ENCODE measurements at places on chromosomes 6 and 20.
A peak's percentile ranks its signal among the peaks of the same experiment; 100 is the strongest.

DNA sequence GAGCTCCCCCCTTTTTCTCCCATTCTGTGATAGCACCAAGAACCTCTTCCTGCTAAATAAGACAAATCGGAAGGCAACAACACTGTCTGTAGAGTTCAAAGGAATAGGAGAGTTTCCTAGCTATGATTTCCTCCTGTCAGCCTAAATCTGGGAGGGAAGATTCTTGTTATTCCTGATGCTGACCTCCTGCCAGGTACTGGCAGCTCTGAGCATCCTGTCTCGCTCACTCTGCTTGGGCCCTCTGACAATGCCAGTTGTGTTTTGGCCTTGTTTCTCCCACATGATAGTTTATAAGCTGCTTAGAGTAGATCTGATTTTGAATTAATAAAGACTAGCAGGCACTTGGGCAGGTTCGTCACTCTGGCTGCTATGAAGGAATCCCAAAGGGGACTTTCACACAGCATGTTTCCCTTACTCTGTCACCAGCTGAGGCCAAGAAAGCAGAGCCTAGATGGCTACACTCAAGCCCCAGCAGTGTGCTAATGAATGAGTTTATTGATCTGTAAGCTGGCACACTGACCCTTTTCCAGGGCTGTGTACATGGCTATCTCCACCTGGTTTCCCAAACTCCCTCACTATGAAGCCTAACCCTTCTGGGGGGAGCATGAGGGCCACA lies 52.3 kb downstream of the UQCC1 start:
- peak; percentile 23 for DNase-seq

- DNase-seq: no peak
These were observed 62.5 kb upstream of the PTGIS start for GRCh38 chr20:49630396-49630951.

- no peak for DNase-seq
These were observed 154.9 kb upstream of the EPHA7 start for GRCh38 chr6:93574299-93574698.

GRCh38 chr6:156881687-156882629 lies 104.8 kb downstream of the ARID1B start:
- no peak for DNase-seq

DNA sequence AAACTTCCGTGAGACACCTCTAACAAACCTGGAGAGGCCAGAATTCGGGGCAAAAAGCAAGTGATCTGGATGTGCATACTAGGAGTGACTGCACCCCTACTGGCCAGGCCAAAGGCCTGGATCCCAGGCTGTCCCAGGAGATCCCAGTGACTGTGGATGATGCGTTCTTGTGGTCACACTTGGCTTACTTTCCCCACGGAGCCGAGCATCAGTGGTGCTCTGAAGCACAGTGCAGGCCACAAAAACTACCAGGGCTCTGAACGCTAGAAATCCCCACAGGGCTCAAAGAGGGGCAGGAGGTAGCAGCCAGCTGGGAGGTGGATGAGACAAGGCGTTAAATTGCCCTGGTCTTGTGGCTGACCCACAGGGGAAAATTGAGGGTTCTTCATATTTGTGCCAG lies 7.1 kb downstream of the TRIM26 start:
- DNase-seq: no peak

DNA sequence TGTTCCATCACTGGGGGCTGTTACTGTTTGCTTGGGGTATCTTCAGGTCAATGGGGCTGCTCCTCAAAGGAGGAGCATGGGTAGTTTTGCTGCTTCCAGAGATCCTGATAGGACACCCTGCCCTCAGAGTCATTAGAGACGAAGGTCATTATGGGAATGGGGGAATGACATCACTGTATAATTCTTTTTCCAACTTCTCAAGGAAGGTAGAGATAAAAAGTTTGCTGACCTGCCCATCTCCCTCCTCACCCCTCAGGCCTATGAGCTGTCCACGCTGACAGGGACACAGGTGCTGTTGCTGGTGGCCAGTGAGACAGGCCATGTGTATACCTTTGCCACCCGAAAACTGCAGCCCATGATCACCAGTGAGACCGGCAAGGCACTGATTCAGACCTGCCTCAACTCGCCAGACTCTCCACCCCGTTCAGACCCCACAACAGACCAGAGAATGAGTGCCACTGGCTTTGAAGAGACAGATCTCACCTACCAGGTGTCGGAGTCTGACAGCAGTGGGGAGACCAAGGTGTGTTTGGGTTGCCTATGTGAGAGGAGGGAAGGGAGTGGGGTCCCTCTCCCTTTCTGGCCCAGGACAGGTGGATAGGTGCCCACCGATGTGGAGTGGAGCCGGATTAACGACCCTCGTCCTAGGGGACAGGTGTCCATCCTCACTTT lies 2.7 kb downstream of the SRF start:
- peak; percentile 28 for DNase-seq

DNA sequence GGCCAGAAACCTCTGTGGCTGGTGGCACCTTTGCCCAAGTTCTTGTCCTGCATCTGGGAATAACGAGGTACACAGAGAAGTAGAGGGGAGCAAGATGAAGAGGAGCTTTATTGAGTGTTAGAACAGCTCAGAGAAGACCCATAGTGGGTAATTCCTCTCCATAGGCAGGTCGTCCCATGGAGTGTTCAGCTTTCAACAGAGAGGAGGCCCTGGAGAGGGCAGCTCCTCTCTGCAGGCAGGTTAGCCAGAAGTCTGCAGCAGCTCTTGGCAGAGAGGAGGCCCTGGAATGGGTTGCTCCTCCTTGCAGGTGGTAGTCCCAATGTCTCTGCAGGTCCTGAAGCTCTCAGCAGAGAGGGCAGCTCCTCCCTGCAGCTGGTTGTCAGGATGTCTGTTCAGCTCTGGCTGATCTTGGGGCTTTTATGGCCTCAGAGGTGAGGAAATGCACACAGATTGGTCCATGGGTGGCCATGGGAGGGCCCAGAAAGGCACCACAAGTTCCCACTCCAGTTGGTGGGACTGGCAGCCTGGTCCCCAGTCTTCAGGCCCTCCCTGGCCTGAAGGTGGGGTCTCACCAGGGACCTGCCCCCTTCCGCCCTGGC lies 89.0 kb downstream of the IPCEF1 start:
- no peak for DNase-seq

DNA sequence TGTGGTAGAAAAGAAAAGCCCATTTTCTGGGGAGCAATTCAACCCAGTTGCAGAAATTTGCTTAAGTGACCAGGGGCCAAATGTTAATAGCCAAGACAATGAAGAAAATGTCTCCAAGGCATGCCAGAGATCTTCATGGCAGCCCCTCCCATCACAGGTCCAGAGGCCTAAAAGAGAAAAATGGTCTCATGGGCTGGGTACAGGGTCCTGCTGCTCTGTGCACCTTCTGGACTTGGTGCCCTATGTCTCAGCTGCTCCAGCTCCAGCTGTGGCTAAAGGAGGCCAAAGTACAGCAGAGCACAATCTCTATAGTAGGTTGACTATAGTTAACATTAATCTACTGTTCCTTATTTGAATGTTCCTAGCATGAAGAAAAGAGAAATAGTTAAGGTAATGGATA lies 44.7 kb downstream of the FRK start:
- DNase-seq: no peak

GRCh38 chr6:107292715-107293271 lies 166.6 kb downstream of the PDSS2 start:
- DNase-seq: peak; percentile 17

DNA sequence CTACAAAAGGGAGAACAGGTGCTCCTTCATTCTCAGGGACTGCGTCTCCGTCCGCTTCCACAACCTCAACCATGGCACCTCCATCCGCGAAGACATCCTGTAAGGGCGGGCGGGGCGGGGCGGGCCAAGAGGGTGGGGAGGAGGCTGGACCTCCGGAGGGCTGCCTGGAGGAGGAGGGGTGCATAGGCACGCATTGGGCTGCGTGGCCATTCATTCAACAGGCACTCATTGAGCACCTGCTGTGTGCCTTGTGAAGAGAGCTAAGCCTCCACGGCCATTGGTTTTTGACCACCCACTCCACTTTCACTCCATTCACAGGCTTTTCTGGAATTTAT lies 435 bp downstream of the ZSWIM3 start:
- DNase-seq: no peak

DNA sequence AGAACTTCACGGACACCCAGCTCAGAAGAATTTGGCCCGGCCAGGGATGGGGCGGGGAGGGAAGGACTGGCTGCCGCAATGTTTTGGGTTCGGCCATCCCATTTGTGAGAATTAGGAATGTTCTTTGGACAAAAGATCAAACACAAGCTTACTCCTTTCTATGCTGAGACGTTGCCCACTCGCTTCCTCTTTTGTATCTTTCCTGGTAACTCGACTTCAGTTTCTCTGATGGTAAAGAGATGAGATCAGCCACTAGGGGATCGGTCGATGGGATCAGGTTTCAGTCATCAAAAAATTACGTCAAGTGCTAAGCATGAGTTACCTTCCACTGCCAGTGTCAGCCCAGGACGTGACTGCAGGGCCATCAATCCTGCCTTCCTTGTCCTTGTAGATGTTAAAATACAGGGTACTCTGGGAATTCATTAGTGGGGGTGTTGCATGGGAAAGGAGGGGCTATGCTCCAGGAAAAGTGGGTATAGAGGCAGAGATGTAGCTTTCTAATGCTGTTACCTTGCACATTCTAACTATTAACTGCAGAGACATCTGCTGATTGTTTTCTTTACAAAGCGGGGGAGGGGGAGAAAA lies 190.2 kb downstream of the TSHZ2 start:
- no peak for DNase-seq

GRCh38 chr6:24252280-24252679 lies 105.6 kb downstream of the DCDC2 start:
- no peak for DNase-seq

DNA sequence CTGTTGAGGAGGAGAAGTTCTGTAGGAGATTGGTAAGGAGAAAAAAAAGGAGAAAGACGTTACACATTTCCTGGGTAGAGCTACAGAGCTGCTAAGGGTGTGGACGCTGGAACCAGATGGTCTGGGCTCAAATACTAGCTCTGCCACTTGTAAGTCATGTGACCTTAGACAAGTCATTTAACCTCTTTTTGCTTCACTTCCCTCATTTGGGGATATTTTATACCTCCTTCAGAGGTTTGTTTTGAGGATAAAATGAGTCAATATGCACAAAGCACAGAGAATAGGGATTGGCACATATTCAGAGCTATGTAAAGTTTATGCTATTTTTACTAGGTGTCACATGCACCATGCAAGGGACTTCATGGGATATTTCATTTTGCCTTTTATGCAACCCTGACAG lies 708.8 kb downstream of the DHX35 start:
- DNase-seq: no peak

DNA sequence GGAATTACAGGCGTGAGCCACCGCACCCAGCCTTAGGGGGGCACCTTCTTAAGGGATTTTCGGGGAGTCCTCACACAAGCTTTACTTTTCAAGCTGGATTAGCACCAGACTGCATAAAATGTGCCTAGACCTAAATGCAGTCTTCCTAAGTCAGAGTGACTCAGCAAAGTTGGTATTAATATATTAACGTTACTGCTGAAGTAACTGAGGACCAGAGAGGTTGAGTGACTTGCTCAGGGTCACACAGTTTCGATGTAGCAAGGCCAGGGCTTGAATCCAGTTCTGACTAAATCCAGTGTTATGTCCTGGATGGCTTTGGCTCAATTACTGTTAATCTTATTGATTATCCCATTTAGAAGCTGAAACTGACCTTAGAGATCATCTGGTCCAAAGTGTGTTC lies 13.4 kb downstream of the EDEM2 start:
- no peak for DNase-seq

- no peak for DNase-seq
These were observed 197.6 kb upstream of the PMEPA1 start for GRCh38 chr20:57907131-57908000.

DNA sequence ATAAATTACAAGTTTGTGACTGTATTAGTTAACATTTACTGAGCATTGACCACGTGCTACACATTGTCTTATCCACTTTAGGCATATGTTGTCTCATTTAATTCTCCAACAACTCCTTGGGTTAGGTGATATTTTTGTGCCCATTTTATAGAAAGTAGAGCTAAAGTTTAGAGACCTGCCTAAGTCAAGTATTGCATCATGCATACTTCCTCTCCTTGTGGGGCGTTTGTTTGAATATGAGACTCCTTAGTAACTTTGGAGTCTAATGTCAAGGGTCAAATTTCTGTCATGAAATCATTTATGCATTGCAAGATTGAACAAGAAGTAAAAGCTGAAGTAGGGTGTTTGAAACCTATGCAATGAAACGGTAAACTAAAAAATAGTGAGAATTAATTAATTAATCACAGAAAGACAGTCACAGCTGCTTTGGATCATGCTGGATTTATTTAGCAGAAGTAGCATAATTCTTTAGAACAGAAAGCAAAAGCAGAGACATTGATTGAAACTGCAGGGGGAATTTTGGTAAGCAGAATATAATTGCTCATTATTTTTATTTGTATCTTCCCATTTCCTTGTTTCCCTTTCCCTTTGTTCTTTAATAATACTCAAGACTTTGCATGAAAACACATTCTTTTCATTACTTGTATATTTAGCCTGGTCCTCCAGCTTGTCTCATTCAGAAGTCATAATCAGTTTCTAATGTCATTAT lies 1374.4 kb upstream of the GJE1 start:
- no peak for DNase-seq

DNA sequence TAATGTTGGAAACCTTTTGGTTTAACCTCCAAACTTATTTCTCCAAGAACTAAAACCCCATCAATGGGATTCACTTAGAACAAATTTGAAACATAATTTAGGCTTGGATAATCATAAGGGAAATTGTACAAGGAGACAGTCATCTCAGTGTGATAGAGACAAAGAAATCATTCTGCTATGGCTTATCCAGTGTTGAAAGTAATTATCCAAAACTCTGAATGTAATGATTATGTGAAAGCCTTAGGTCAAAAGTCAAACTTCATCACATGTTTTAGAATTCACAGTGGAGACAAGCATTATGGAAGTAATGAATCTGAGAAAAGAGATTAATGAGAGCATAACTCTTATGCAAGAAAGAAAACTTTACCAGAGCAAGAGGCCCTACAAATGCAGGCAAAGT lies 20.0 kb downstream of the MC3R start:
- DNase-seq: no peak

- DNase-seq: no peak
These were observed 1.2 kb upstream of the TOX2 start for GRCh38 chr20:43913291-43914025.

GRCh38 chr6:40950986-40951698 lies 87.9 kb downstream of the UNC5CL start:
- DNase-seq: no peak

DNA sequence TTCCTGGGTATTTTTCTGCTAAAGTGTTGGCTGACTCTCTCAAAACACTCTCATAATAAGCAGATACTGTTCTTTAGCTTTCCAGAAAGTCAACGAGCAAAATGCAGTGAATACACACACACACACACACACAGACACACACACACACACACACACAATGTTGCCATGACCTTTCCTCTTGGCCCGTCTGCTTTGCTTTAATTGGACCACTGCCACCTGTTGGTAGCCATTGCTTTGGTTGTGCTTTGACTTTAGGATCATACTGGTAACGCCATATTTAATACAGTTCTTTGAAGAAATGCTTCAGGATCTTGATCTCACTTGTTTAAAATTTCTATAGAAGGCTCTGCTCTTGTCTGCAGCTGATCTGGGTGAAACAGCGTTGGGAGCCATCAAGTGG lies 4.4 kb downstream of the FIG4 start:
- DNase-seq: no peak

- DNase-seq: no peak
These were observed 344.2 kb upstream of the SULF2 start for GRCh38 chr20:48129345-48129942.

- DNase-seq: peak; percentile 80
These were observed 59.2 kb upstream of the ADGRB3 start for GRCh38 chr6:68575765-68576439.

Measured in Ammon's horn (tissue), 1 donor.